Stimulated activated CD4-positive, alpha-beta T cell treated with anti-CD3 and anti-CD28 coated beads, Interleukin-1b, Interleukin-23, amount 100 ng/mL, for 1 hour (primary cell): ENCODE measurements at places on chromosomes 7 and 10.
A peak's percentile ranks its signal among the peaks of the same experiment; 100 is the strongest.

GRCh38 chr7:26265065-26265464 is 26.6 kb upstream of the SNX10 start:
- no peak for DNase-seq

- DNase-seq: no peak
Measured at GRCh38 chr10:62234077-62234605, 34.5 kb downstream of the RTKN2 start.

DNA sequence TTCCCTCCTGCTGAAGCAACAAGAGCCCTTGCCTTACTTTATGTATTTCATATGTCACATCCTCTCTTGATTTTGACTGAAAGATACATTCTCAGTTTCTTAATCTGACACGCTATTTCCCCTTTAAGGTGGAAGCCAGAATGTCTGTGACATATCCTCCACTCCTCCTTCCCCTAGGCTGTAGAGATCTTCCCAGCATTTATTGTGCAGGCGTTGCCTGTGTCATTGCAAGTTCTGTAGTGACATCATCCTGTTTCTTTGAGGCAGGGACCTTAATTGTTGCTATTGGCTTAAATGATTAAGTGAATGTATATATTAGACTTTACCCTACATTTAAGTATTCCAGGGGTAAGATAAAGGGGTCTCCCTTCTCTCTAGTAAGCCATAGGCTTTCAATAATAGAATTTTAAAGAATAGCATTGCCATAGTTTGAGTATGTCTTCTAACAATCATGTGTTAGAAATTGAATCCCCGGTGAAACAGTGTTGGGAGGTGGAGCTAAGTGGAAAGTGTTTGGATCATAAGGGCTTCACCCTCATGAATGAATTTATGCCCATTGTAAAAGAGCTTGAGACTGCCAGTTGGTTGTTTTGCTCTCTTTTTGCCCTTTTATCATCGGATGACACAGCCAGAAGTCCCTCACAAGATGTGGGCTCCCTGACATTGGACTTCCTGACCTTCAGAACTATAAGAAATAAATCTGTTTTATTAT is 189.5 kb upstream of the CDC14C start:
- DNase-seq: no peak

- DNase-seq: peak; percentile 21
Measured at GRCh38 chr10:92839191-92840085, 8.9 kb upstream of the EXOC6 start.

DNA sequence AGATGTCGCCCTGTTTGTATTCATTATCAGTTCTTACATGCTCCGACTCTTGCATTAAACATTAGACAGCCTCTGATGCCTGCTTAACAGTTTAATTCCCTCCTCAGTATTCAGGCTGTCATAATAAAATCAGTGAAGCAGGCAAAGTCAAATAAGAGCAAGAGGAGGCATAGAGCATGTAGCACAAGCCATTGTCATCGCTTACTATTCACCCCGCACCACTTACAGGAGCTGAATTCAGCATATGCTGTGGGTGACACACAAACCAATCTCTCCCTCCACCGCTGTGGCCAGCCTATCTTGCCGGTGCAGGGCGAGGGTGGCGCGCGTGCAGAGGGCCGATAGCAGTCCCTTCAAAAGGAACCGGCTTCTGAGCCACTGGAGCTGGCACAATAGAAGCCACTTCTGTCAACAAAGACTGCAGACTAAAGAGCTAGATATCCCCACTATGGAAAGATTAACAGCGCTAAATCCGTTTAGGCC is 433.2 kb upstream of the MGMT start:
- DNase-seq: no peak

DNA sequence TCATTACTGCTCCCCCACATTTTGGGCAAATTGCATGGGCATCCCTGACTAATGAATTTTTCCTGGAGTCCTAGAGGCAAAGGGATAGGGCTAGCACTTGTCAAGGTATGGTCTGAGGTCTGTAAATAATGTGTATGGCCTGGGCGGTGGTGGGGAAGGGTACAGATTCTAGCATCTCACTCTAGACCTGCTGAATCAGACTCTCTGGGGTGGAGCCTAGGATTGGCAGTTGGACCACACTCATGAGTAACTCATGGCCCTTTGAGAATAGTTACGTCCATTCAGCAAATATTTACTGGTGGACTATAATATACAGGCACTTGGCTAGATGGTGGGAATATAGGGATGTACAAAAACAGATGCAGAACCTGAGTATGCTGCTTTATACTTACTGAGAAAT is 118.0 kb downstream of the CELF2 start:
- no peak for DNase-seq

- no peak for DNase-seq
Measured at GRCh38 chr7:67777119-67777518, 780.5 kb downstream of the TYW1 start.

DNA sequence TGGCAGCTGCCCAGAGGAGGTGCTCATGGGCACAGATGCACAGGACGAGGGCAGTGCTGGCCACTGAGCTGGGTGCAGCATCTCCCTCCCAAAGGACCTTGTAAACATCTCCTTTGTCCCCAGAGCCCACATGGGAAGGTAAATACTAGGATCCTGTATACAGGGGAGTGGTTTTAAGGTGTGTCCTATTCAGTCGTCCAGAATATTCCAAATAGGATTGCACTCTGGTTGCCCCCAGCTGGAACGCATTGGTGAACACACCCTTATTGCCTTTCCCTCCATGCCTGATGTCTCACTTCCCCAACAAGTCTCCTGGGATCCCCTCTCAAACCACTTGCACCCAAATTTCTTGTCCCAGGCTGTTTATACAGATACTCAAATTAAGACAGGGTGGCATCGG is 152.0 kb upstream of the PCBD1 start:
- no peak for DNase-seq

DNA sequence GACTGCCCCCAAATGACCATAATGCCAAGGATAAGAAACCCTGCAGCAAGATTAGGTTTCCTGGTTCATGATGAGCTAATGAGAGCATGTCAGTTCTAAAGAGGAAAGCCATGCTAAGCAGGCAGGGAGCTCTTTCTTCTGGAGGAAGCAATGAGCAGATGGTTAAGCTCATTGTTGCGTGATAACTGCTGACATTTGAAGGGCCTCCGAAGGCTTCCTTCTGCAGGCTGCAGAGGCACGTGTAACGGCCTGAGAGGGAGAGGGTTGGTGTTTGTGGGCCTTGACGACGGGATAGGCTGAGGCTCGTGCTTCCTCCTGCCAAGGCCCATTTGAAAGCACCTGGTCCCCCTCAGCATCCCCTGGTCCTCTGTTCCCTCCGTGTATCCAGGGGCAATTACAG is 63.5 kb upstream of the BTBD16 start:
- DNase-seq: no peak

DNA sequence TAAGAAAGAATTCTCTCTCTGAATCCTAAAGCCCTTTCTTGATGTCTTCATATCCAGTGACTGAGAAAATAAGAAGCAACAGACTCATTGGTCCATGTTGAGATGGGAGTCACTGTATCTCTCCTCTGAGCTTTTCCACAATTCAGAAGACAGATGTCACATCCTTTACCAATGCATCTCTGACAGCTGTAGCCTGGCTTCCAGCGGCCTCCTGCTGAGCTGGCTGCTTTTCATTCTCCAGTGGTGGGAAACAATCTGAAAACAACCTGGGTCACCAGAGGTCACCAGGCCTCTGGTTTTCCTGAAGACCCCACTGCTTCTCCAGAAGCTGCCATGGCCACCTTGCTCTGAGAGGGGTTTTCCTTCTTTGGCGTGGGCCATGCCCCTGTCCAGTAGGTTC is 18.3 kb upstream of the RPA3 start:
- no peak for DNase-seq

- no peak for DNase-seq
Measured at GRCh38 chr10:94006591-94007550, 13.1 kb downstream of the PLCE1 start.

DNA sequence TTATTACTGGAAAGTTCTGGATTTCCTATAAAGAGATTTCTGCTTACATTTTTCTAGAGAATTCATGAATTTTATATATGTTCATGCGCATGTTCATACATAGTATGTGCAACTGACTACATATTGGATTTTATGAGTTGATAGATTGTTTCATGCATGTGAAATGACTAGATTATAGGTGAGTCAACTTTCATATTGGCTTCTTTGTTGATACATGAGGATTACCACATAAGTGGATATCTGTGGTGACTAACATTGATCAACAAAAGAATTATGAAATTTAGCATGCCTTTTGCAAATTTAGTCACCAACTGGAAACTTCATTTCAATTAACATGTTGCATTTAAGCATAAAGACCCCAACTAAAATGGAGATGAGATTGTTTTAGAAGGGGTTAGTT is 99.0 kb downstream of the GNAT3 start:
- no peak for DNase-seq

DNA sequence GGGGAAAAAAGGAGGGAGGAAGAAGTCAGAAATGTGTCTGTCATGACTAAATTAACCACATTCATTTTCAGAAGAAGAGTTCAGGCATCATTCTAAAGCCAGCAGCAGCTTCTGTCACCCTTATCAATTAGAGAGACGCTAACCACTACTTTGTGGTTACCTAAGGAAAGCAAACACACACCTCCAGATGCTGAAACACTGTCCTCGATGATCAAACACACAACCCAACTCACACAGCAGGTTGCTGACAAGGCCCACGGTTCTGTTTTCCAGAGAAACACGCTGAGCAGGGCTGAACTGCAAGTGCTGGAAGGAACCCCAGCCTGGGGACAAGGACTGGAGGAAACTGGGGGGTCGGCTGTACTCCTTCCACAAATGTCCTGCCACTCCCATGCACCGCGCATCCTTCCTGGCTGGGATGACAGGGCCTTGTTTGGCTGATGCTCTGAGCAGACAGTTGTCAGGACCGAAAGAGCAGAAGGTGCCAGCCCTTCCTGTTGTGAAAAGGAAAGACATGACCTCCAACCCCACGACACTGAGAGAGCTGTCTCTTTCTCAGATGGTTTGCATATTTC is 36.6 kb downstream of the PRKCQ start:
- no peak for DNase-seq

DNA sequence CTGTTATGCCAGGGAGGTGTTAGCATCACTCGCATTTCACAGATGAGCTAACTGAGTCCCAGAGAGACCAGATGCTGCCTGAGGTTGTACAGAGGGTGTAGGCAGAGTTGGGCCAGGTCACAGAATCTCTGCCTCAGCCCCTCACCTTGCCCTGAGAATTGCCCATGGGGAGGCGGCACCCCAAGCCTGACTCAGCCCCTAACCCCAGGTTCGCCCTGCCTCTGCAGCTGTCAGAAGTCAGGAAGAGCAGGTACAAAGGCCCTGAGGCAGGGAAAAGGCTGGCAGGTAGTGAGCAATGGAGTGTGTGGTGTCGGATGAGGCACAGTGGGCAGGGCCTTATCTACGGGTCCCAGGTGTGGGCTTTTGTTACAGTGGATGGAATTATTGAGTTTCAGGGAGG is 79.4 kb downstream of the MYL10 start:
- no peak for DNase-seq

DNA sequence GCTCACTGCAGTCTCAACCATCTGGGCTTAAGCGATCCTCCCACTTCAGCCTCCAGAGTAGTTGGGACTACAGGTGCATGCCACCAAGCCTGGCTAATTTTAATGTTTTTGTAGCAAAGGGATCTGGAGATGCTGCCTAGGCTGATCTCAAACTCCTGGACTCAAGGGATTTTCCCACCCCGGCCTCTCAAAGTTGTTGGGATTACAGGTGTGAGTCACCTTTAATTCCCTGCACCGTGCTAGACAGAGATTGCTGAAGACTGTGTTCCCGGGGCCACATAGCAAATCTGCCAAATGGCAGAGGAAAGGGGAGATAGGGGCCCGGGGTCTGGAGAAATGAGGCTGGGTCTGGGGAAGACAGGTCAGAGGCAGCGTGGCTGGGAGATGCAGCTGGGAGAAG is 20.6 kb upstream of the PSMG3 start:
- no peak for DNase-seq

GRCh38 chr10:62016623-62017490 is 115.4 kb downstream of the ARID5B start:
- no peak for DNase-seq

- no peak for DNase-seq
Measured at GRCh38 chr7:11492307-11492706, 339.7 kb downstream of the THSD7A start.

DNA sequence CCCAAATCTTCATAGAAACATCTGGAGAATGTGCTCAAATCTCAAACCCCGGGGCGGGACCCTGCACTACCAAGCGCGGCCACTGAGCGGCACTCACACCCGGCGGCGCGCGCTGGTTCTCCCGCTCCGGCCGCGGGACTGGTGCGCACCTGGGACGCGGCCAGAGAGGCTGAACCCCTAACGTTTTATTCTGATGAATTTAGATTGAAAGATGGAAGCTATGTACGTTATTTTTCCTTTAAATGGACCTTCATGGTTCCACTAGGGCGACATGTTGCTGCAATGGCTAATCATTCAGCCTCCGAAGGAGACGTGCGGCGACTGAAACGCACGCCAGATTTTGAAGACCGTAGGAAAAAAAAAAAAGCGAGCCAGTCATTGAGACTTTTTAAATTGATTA is 107.0 kb upstream of the INSIG1 start:
- peak; percentile 72 for DNase-seq

DNA sequence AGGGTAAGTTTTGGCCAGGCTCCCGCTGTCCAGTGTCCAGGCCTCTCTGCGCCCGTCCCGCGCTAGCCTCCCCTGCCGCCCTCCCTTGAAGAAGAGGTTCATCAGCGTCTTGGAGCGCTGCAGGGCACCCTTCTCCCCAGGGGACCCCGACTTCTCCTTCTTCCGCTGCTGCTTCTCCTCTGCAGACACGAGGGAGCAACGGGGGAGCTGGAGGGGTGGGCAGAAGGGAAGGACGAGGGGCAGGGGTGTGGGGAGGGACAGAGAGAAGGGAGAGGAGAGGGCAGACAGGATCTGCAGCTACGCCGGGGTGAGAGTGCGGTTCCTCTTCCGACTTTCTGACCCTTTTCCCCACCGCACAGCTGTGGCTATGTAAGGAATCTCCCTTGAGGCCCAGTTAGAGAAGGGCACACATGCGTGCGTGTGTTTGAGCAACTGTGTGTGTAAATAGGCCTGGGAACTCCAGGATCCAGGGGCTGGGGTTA is 12.8 kb downstream of the PDZD7 start:
- no peak for DNase-seq

DNA sequence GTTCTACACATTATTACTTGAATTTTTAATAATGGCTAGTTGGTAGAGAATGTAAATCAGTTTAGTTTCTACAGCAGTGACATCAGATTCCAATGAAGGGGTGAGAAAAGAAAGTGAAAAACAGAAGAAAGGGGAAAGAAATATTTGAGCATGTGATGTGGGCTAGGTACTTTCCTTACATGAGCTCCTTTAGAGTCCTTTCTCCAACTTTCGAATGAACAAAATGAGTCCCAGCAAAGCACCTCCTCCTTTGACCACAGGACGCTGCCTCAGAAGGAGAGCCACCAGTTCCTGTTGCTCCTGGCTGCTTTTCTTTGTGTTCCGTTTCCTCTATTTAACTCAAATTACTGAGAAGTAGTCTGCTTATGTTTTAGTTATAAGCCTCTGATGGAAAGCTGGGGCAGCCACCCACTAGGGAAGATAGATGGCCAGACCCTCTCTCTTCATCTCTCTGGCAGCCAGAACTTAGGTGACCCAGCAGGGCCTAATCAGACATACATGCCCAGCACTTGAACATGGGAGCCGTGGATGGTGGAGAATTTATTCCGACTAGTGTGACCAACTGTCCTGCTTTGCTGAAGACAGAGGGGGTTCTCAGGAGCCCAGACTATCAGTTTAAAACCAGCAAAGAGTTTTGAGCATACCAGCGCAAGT is 82.4 kb upstream of the NME8 start:
- DNase-seq: no peak

GRCh38 chr10:11434324-11434723 is 177.1 kb downstream of the USP6NL start:
- DNase-seq: no peak
